ENCODE measurements at places on chromosomes 16 and 17. TPM values are rescaled to one million over a fixed set of nuclear protein-coding genes. Genes with fewer than 3 reads are reported as not detected.

DNA sequence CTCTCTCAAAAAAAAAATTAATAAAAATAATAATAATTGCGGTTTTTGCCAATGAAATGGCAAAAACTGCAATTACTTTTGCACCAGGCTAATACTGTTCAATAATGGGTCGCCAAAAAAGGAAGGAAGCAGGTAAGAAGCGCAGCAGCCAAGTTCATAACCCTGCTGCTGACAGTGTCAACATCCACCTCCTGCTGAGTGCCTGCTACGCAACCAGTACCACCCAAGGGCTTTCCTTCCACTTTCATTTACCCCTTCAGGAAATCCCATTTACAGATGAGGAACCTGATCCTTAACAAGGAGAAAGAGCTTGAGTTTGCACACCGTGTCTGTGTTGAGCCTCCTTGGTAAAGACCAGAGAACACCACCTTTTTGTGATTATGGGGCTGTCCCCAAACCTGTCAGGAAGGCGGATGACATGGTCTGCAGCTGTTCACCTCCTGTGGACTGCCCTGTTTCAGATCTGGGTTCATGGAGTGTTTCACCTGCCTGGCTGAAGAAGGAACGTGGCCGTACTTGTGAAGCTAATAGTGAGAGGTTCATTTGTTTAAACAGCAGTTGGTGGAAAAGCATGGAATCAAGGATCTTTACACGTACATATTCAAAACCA is 378.0 kb downstream of the SLC39A11 start:
- ATAC-seq = no peak

DNA sequence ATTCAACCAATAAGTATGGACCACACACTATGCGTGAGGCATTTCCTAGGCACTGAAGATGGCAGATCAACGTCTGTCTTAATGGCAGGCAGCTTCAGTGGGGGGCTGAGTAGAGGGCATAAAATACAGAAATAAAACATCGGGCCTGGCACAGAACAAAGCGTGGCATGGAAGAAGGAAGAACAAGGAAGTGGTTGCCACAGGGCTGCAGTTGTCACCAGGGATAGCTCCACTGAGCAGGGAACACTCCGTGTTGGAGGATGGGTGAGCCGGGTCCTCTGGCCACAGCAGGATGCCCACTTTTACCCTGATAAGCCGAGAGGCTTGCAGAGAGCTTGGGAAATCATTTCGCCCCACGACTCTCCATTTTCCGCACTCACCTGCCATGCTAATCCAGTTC is 6.3 kb downstream of the CDIP1 start:
- ATAC-seq = no peak

The ZPBP2 gene
- 0.53 TPM for total RNA-seq

DNA sequence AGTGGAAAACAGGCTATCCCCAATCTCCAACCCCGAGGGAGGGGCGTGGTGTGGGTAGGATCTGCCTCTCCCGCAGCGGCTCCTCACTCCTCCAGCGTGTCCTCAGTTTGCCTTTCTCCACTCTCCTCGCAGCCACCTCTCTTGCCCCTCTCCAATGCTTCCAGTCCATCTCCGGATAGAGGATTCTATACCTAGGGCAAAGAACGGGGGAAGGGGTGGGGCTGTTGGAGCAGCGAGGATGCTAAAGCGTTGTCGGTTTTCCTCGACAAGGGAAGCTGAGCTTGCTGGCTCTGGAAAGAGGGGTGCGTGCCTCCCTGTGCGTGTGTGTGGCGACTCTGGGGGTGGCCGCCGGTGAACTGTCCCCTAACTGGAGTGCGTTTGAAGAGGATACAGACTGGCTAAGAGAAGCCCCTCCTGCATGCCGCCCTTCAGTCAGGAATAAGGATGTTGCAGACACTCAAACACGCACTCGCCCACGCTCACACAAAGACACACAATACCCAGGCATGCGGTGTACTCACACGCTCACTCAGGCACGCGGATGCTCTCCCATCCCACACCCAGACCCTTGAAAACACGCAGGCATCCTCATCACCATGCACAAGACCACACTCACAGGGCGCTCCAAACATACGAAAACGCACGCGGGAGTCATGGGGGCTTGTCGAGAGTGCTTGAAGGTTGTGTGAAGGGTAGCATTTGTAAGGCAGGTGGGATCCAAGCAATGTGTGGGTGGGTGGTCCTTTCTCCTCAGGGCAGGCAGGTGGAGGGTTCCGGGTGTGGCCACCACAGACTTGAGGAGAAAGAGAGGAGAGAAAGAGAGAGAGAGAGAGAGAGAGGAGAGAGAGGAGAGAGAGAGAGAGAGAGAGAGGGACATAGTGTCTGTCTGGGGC is 655 bp upstream of the GPR139 start:
- no peak for ATAC-seq

DNA sequence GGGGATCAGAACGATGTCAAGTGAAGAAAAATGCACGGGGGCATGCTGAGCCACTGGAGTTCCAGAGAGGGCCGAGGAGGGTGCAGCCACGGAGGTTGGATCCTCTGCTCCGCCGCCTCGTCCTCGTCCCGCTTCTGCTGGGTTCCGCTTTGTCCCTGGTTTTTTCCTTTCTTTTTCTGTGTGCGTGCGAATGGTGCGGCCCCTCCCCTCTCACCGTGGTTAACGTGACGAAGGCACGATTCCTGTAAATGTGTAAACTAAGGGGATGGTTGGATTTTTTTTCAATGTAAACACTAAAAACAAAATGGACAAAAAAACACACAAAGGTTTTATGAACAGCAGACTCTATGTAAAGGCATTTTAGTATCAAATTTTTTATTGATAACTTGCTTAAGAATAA is 46.7 kb downstream of the ACTG1 start:
- no peak for ATAC-seq

The DHRS11 gene
- total RNA-seq = 6.4 TPM

All from activated T-helper 17 cell treated with anti-CD3 and anti-CD28 coated beads, Interleukin-2, amount 50 U/mL, for 72 hours (primary cell).